ENCODE measurements at places on chromosomes 1 and 21.

GRCh38 chr1:3245344-3245743 is 176.3 kb downstream of the PRDM16 start:
- no peak for DNase-seq

GRCh38 chr1:119656410-119656955 is 8.4 kb upstream of the ZNF697 start:
- DNase-seq: no peak

DNA sequence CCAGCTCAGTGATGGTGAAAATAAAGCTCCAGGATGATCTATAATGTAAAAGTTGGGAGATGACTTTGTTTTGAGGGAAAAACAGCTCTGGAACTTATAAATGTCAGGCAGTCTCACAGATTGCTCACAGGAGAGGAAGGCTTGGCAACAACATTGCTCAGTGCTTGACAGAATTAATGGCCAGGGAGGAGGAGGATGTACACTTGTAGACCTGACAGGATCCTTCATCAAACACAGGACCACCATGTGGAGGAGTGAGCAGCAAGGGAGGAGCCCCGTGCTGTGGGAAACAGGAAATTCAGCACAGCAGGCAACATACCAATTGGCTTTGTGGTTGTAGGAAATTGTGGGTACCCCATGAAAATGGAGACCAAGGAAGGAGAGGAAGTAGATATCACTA is 291.8 kb upstream of the CAMK1G start:
- DNase-seq: no peak

GRCh38 chr1:47510282-47510811 is 72.5 kb downstream of the FOXD2 start:
- DNase-seq: no peak

GRCh38 chr1:193633093-193633492 is 446.7 kb upstream of the B3GALT2 start:
- no peak for DNase-seq
